COR-L47 (cell line): ENCODE measurements at places on chromosomes 2 and 18.
A peak's percentile ranks its signal among the peaks of the same experiment; 100 is the strongest.

GRCh38 chr18:59517446-59518165 lies 158.5 kb upstream of the LMAN1 start:
- DNase-seq: no peak

GRCh38 chr18:35826477-35826876 lies 146.0 kb upstream of the RMP24 start:
- no peak for DNase-seq

DNA sequence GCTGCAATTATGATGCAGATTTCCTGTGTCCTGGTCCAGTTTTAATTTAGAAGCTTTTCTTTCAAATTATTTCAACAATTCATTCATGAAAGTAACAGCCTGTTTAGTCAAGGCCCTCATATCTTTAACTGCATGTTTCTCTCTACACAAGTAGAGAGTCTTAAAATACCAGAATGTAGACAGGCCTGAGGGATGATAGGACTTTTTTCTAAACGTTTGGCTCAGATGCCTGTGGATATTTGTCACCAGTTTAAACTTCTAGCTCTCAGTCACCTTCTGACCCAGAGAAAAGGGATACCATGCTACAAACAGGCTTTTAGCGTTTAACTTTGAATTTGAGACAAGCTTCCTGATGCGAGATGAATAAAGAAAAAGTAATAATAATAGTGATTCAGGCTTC lies 15.7 kb downstream of the COL5A2 start:
- no peak for DNase-seq

DNA sequence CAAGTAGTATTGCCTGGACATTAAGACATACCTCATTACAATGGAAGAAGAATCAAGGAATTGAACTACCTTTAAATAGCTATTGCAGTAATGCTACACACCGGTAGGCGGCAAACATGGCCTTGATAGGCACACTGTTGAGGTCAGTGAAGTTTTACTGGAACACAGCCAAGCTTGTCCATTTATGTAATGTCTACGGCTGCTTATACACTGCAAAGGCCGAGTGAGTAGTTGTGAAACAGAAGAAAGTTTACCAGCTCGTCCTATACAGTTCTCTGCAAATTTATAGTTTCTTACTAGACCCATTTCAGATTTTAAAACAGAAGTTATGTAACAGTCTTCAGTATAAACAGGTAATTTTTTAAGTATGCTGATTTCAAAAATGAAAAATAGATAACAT lies 38.8 kb downstream of the PPP4R1 start:
- DNase-seq: peak; percentile 86

- DNase-seq: no peak
Observed at GRCh38 chr2:17199741-17200140, 318.5 kb downstream of the RAD51AP2 start.
